ENCODE measurements at places on chromosomes 5 and 9.

- no peak for DNase-seq
Measured at GRCh38 chr9:68983008-68983411, 30.9 kb downstream of the PRKACG start.

GRCh38 chr9:75156858-75157257, 68.5 kb downstream of the OSTF1 start:
- DNase-seq, result no peak

GRCh38 chr5:17260549-17260948, 43.1 kb downstream of the BASP1 start:
- no peak for DNase-seq

- no peak for DNase-seq
Measured at GRCh38 chr5:113900816-113901215, 387.3 kb downstream of the YTHDC2 start.

DNA sequence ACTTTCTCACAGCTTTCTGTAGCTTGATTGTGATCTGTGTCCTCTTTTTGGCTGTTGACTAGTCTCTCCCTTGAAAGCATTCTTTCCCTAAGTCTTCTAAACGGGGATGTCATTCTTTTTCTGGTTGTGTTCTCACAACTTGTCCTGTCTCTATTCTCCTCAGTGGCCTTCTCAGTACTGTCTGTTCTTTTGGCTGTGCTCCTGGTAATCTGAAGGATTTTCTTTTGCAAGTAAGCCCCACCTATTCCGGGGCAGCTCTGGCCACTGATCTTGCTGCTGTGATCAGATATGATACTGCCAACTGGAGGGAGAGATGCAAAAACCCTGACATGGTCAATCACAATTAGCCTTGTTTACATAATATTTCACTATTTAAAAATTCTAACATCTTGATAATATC, 172.2 kb downstream of the CDC42SE2 start:
- no peak for DNase-seq

- DNase-seq, result peak; percentile 51
Measured at GRCh38 chr5:170151097-170151831, 45.6 kb downstream of the FOXI1 start.

DNA sequence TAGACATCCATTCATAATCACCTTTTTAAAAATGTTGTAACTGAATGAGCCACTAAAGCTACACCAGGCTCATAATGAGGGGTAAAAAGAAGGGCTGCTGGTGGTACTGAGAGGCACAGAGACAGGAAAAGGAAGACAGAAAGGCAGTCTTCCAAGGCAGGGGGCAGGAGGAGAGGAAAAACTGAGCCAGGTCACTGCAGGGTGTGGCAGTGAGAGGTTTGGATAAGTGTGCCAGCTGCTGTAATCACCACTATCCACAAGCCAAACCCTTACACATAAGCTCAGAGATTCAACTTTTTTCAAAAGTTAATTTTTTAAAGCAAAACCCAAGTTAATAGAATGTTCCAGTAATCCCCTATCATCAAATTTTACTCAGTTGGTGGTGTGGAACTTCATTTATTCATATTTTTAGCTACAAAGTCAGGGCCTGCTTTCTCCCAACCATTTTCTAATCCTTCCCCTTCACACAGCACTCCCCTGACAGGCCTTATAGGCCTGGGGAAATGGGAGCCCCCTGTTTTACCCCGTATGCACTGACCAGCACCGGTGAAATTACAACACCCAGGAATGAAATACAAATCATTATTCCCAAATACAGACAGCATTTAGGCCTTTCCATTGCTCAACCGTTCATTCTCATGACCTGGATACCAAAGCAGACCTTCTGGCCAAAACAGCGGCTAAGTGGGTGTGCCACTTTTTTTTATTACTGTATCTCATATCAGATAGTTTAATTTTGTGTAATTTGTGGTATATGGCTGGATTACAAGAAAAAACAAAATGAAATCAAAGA, 76.3 kb downstream of the EFNA5 start:
- no peak for DNase-seq

- peak; percentile 29 for DNase-seq
Measured at GRCh38 chr9:107363516-107364152, 80.6 kb downstream of the RAD23B start.

DNA sequence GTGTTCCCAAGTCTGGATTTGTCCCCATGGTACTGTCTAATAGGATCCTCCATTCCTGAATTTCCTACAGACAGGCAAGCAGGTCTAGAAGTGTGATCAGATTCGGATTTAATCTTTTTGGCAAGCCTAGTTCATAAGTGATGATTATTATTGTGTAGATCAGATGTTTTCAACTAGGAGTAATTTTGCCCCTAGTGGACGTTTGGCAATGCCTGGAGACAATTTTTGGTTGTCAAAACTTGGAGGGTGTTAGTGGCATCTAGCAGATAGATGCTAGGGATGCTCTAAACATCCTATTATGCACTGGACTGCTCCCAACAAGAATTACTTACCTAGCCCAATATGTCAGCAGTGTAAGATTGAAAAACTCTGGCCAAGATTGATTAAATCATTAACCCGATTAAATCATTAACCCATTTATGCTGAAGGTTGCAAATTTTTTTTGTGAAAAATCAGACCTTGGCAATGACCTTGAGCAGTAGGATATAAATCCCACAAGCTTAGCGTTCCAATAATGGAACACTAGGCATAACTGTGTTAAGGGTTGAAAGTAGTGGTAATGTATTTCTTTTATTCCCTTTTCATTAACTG, 28.2 kb downstream of the TCERG1 start:
- DNase-seq, result no peak
